ENCODE measurements at places on chromosomes 4 and X.

DNA sequence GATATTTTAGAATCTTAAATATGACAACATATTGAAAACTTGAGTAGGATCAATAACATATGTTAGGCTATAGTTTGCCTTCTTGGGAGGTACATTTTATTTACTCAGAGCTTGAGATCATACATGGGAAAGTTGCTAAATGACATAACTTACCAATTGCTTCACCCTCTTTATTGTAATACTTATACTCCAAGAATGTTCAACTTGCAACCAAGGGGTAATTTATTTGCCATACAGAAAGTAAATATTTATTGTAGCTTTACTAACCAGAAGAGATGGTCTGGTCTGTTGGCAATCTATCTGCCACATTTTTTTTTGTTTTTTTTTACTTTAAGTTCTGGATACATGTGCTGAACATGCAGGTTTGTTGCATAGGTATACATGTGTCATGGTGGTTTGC lies 426.6 kb downstream of the ARHGAP24 start:
- no peak for DNase-seq

DNA sequence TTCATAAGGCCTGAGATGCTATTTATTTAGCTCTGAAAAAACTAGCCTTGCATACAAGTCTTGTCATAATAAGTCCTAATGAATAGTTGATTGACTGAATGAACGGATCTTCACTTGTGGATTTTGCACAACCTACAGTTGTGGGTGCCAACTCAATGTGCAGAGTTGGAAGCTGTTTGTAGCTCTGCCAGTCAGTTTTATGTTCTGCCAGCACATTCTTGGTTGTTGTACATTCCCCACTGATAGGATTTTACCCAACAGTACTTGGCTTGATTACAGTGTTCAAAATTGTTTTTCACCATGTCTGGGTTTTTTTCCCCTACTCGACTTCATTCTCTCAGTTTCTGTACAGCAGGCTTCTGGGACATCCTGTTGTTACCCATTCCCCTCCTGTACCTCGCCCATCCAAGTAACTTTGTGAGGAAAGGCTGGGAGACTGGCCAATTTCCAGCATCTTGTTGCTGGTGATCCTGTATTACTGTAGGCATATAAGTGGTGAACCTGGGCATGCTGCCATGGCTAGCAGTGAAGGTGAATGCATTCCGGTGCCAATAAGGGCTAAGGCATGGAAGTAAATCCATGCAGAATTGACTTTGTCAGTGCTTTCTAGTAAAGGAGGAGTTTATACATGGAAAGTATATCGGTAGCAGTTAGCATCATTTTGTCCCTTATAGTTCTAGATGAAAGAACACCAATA lies 22.8 kb downstream of the IL1RAPL1 start:
- no peak for DNase-seq

DNA sequence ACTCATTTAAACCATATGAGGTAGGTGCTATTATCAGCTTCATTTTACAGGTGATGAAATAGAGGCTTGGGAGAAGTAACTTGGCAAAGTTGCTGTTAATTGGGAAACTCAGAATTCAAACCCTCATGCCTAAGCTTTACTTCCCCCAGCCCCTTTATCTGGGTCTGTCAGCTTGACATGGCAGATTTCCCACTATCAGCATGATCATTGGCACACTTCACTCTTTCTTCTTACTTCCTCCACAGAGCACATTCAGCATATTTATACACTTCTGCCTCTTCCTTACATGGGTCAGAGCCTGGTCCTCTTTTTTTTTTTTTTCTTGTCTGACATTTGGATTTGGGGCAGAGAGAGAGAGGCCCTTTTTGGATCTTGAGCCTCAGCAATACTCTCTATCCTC lies 56.5 kb upstream of the ARX start:
- DNase-seq, result no peak

GRCh38 chr4:128288689-128289106 lies 1.1 kb upstream of the PGRMC2 start:
- DNase-seq, result no peak

DNA sequence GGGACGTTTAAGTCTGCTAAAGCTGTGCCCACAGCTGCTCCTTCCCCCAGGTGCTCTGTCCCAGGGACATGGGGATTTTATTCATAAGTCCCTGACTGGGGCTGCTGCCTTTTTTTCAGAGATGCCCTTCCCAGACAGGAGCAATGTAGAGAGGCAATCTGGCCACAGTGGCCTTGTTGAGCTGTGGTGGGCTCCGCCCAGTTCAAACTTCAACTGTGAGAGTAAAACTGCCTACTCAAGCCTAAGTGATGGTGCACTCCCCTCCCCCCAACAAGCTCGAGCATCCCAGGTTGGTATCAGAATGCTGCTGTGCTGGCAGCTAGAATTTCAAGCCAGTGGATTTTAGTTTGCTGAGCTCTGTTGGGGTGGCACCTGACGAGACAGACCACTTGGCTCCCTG lies 1371.4 kb downstream of the ADGRL3 start:
- no peak for DNase-seq

- no peak for DNase-seq
Observed at GRCh38 chr4:168817370-168817769, 192.7 kb downstream of the CBR4 start.

DNA sequence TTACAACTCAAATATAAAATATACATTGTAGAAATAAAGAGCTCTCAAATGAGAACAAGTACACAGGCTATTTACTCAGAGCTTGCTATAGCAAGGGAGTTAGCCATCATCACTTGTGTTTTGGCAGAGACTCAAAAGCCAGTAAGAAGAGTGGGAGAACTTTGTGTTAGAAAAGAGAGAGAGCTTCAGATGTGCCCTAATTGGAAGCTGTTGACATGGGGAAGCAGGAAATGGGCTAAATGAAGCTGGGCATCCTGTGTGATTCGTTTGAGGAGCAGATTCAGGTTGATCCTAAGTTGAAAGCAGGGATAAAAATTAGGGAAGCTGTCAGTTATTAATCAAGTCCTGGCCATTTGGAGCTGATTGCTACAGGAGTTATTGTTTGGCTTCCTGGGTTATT lies 207.4 kb upstream of the MAOA start:
- no peak for DNase-seq

DNA sequence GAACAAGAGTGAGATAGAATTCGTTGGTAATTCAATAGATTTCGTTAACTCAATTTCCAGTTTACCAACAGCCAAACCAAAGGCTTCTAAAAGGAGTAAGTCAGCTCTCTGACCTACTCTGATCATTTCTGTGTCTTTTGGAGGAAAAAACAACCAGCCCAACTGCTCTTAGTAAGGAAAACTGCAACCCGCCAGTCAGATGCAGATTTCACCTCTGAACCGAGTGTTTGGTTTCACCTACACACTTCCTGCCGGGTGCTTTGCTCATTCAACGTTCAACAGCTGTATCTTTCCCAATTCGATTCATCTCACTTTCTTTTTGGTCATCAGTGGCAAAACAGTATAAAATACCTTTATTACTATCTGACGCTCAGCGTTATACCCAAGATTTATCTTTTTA lies 24.5 kb downstream of the TMSB4X start:
- no peak for DNase-seq

GRCh38 chrX:153495362-153495751 lies 577 bp downstream of the BGN start:
- no peak for DNase-seq

- peak; percentile 90 for DNase-seq
Observed at GRCh38 chrX:107716816-107717700, 58.5 kb downstream of the TSC22D3 start.

- DNase-seq, result no peak
Observed at GRCh38 chr4:78518561-78518960, 33.0 kb upstream of the ANXA3 start.

DNA sequence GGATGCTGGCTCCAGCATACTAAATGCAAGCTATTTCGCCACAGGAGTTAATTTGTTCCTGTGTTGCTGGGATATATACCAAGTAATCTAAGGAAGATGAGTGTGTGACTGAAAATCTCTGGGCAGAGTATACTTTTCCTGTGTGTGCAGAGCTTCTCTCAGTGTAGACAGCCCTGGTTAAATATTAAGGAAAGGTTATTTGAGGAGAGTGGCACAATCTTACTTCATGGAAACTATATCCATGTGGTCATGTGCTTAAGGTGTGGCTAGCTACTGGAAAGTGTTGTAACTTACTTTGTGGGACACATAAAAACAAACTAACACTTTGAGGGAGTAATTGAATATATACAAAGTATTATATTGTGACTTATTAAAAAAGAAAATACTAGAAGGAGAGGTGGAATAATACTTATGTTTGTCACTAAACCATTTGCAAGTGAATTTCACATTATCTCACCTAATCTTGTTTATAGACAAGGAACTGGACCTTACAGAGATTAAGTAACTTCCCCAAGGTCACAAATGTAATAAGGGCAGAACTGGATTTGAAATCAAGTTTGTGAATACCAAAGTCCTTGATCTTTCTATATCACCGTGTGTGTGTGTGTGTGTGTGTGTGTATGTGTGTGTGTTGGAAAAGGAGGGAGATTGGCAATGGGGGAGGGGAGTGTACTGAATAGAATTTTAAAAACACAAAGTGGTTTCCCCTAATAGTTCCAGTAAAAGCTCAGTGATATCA lies 408.2 kb upstream of the NR3C2 start:
- DNase-seq, result no peak

DNA sequence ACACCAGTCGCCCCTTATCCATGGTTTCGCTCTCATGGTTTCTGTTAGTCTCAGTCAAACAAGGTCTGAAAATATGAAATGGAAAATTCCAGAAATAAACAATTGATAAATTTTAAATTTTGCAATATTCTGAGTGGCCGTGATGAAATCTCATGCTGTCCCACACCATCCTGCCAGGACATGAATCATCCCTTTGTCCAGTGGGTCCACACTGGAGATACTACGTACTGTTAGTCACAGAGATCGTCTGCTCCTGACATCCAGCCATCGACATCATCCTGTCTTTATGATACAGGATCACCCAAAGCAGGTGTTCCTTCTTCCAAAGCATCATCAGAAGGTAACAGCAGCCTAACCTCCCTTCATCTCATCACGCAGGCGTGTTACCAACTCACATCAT lies 76.5 kb upstream of the MSX1 start:
- DNase-seq, result no peak

DNA sequence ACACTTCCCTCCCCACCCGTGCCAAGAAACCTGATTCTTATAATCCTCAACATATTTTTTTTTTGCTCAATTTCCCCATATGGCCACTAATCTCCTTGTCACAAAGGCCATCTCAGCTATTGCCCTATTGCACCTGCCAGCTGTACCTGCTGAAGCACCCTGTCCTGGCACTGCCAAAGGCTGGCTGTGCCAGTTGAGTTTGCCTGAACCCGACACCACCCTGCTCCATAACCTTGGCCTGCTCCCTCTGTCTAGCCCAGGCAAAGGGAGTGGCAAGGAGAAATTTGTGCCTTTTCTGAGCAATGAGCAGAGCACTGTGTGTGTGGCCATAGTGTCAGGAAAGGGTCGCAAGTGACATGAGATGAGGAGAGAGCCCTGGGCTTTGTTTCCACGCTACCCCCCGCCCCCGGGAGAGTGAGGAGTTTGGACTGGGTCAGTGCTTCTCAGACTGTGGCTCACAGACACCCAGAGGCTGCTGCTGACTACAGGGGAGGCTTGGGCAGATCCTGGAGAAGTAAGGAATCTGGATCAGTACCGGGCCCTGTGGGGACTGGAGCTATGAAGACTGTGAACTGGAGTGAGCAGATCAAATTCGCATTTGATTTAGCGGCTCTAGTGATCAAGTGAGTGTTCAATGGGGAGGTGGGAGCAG lies 42.2 kb upstream of the HMGB3 start:
- no peak for DNase-seq

GRCh38 chr4:188190461-188190860 lies 51.2 kb downstream of the TRIML1 start:
- no peak for DNase-seq

GRCh38 chrX:129525162-129525561 lies 1.9 kb upstream of the SMARCA1 start:
- no peak for DNase-seq

DNA sequence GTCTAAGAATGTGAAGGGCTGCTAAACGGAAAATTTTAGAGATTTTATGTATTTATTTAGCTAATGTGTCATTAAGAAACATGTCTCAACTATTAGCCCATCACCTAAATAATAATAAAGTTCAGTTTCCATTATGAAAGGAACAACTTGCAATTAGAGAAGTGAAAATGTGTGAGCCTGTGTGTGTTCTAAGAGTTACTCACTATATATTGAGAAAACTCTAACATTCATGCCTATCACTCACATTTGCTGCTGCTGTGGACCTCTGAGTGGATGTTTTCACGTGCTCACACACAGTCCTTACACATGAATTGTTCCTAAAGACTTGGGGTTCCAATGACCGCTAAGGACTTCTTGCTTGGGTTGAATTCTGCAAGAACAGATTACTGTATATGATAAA lies 364.0 kb downstream of the TMA16 start:
- no peak for DNase-seq

DNA sequence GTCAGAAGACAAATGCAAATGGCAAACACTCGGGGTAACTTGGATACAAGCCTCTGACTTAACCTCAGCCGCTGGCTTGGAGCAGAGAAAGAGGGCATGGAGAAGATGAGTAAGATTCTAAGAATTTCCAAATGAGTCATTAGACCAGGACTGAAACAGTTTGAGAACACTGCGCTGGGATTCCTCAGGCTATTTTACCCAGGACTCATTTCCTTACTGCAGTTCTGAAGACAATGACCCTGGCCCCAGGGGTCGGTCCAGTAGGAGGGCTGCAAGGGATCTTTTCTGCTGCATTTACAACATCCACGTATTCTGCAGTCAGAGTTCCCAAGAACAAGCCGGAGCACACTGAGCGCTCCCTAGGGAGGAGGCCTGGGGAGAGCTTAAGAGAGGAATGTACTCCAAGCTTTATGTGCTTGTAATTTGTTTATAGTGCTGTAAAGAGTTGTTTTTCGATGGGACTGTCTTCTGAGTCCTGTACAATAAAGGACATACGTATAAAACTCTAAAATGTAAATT lies 27.3 kb upstream of the SORBS2 start:
- DNase-seq, result no peak
